HFFc6 (cell line): ENCODE measurements at places on chromosomes 7 and 10.
A peak's percentile ranks its signal among the peaks of the same experiment; 100 is the strongest.

GRCh38 chr10:90787393-90788198 is 70.2 kb downstream of the HTR7 start:
- DNase-seq: peak; percentile 30

DNA sequence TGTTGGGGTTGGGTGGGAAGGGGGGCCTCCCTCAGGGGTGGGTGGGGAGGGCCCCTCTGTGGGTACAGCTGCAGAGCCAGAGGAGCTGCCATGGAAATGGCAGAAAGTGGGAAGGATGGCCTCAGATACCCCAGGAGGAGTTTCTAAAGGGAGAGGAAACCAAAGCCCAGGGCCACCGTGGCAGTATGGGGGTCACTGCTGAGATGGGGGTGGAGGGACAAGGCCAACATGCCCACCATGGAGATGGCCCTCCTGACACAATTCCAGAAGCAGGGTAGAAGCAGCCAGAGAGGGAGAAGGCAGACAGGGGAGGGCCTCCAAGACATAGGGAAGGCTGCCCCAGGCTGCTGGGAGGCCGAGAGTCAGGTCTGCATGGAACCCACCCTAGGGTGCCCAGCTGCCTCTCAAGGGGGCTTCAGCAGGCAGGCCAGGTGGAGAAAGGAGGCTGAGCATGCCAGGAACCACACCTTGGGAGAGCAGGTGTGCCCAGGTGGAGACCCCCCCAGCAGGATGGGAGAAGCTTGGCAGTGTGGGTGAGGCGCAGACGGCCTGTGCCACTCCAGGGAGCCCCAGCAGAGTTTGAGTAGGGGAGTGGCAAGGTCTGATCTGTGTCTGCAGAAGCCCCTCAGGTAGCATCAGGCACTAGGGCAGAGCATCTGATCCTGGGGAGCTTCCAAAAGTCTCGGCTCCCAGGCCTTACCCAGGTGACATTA is 146.8 kb downstream of the ARHGAP22 start:
- DNase-seq: no peak

GRCh38 chr7:118350260-118350659 is 125.8 kb downstream of the ANKRD7 start:
- no peak for DNase-seq

DNA sequence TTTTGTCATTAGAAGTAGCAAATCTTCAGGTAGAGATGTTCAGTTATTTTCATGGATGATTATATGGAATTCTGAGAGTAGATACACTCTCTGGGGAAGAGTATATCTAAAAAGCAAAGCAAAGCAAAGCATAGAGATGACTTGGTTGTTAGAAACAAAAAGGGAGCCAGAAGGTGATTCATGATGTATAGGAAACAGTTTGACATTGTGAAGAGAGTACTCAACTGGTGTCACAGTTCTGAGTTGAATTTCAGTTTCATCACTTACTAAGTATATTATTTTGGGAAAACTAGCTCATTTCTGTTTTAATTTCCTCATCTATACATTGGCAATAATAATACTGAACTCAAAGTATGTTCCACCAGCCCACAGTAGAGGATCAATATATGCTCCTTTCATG is 86.8 kb downstream of the SEMA3C start:
- no peak for DNase-seq

GRCh38 chr10:101783736-101784118 is 481 bp upstream of the NPM3 start:
- no peak for DNase-seq

GRCh38 chr7:150961510-150962289 is 16.4 kb downstream of the KCNH2 start:
- no peak for DNase-seq

GRCh38 chr10:79166312-79166721 is 97.6 kb downstream of the ZMIZ1 start:
- no peak for DNase-seq

DNA sequence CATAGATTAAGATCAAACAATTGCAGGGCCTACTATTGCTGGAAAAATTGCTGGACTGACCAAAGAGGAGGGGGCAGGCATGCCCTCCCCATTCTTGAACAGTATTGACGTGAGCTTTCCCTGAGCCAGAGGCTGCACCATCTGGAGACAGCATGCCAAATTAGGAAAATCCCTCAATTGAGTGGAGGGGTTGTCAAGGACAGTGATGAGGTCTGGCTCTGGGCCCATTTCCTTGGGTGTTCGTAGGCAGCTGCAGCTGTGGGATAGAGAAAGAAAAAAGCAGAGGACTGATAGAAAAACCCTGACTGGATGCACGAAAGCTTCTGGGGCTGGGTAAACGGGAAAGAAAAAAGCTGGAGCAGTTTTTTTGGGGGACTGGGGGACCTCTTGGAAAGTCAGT is 22.8 kb upstream of the ORC5 start:
- DNase-seq: no peak

DNA sequence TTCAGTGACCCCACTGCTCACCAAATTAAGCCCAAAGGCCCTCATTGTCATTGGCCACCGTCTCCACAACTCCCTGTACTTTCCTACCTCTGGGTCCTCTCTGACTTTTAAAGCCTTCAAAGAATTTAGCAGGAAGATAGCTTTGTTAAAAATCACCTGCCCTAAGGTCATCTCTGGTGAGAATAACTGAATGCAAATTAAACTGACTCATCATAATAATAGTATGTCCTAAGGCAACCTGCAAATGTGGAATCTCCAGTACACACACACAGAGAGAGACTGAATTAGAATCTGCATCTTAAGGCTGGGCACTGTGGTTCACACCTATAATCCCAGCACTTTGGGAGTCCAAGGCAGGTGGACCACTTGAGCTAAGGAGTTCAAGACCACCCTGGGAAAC is 24.1 kb downstream of the OAT start:
- DNase-seq: peak; percentile 21

DNA sequence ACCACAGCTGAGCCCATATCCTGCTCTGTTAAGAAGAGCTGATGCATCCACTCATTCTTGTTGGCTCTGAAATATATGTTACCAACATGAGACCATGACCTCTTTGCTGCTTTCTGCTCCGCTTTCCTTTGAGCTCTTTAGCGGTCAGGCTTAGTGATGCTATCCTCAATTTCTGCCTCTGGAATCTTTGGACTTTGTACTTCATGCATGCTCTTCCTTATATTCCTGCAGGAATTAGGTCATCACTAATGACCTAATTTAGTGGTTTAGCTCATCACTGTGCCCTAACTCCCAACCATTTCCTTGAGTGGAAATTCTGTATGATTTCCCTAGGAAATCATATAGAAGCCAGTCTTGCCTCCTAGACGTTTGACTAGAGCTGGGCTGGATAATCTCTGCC is 119.5 kb downstream of the AOAH start:
- DNase-seq: no peak

- no peak for DNase-seq
Measured at GRCh38 chr10:81917666-81918065, 42.7 kb downstream of the NRG3 start.

- DNase-seq: peak; percentile 3
Measured at GRCh38 chr7:117673839-117674238, 194.0 kb downstream of the CFTR start.

DNA sequence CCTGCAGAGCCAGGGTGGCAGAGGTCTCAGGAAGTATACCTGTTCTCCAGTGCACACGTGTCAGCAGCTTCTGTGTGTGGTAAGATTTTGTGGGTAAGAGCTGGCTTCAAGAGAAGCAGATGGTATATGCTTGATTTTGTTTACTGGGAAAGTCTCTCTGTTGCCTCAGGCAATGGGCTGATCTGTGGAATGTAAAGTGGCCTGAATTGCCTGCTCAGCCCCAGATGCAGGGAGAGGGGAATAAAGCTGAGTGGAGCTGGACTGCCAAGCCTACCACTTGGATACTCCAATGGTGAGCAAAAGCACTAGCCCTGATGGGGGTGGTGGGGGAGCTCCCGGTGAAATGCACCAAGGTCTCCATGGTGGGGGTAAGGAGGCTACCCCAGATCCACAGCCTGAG is 156.1 kb downstream of the WDR11 start:
- no peak for DNase-seq

DNA sequence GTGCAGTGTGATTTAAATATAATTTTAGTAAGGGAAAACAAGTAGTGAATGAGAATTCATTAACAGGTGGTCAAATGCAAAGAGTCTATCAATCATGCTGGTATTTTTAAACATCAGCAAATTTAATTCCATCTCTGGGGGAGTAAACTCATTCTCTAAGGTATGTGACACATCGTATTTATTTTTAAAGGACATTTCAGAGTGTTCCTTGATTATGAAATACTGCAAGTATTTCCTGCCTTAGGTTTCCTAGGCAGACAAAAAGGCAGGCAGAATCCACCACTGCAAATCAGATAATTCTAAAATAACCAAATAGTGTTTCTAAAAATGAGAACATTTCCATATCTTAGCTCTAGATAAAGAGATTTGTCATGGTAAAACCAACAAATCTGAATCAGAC is 193.8 kb downstream of the LRRTM3 start:
- DNase-seq: no peak

- no peak for DNase-seq
Measured at GRCh38 chr10:112490545-112490944, 43.5 kb downstream of the VTI1A start.
